ENCODE measurements at places on chromosomes 3 and 15. TPM values are rescaled to one million over a fixed set of nuclear protein-coding genes. Genes with fewer than 3 reads are reported as not detected.

Gene EXD1
- not detected for total RNA-seq

Gene PLA2G4B
- 5.7 TPM for total RNA-seq

Gene CSNK1G1
- total RNA-seq: 15.5 TPM

Gene RPL29
- 1,471 TPM for total RNA-seq

Gene PLSCR5
- total RNA-seq: not detected

Gene ITIH1
- total RNA-seq: not detected

Gene SNX22
- 12.9 TPM for total RNA-seq

Gene CCR3
- total RNA-seq: not detected

Gene EPM2AIP1
- total RNA-seq: 27.9 TPM

Gene CCDC54
- not detected for total RNA-seq
